Suprapubic skin (tissue), 4 donors: ENCODE measurements at places on chromosomes 3 and 15. TPM values are rescaled to one million over a fixed set of nuclear protein-coding genes. Genes with fewer than 3 reads are reported as not detected.

The CPNE9 gene
- total RNA-seq: 3.4 TPM

The CCR8 gene
- total RNA-seq: not detected

The HEXA gene
- total RNA-seq: 55.0 TPM

The SRGAP3 gene
- 21.8 TPM for total RNA-seq

The SMCO1 gene
- total RNA-seq: not detected

- H3K4me1 ChIP-seq: peaks cover 8% of the 10 kb centered on the region
- H3K27ac ChIP-seq: no peak overlapping the region
- no peaks in the 10 kb centered on the region for H3K27me3 ChIP-seq
- H3K36me3 ChIP-seq: no peaks in the 10 kb centered on the region
- H3K4me3 ChIP-seq: no peak overlapping the region
- DNase-seq: no peak
Measured at GRCh38 chr3:112047264-112047663, 12.7 kb downstream of the TMPRSS7 start.

DNA sequence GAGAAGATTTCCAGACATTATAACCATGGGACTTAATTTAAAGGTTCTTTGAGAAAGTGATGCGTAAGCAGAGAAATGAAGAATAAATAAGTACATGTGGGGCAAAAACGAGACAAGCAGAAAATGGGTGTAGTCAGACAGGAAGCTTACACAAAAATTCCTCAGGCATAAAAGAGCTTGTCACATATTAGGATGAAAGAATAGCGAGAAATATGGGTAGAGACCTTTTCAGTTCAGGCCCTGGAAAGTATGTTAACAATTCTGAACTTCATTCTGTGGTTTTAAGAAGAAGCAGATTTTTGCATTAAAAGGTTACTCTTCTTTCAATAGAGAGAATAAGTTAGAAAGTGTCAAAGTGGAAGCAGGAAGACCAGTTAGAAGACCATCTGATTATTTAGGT is 352.4 kb downstream of the ROBO1 start:
- H3K36me3 ChIP-seq: no peaks in the 10 kb centered on the region
- no peak overlapping the region for H3K27ac ChIP-seq
- no peak for DNase-seq
- H3K4me1 ChIP-seq: peaks cover 5% of the 10 kb centered on the region

- no peak overlapping the region for H3K4me3 ChIP-seq
- H3K36me3 ChIP-seq: no peaks in the 10 kb centered on the region
- DNase-seq: no peak
Measured at GRCh38 chr3:189724356-189724755, 93.2 kb downstream of the TP63 start.

DNA sequence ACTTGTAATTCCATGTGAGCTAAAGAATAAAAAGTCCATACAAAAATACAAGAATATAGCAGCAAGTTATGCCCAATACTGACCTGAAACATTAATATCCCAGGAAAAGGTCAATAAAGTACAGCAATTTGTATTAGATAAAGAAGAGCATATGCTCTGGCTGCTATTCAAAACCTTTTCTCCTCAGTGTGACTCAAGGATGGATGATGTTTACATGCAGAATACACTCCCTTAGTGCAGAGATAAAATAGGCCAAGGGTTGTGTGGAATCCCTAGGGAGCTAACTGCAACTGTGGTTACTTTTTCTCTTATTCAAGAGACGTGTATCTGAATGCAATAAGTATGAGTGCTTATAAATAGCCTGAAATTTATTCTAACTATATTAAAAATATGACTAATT is 78.7 kb downstream of the SLC9A9 start:
- H3K4me1 ChIP-seq: peaks cover 3% of the 10 kb centered on the region
- no peaks in the 10 kb centered on the region for H3K27me3 ChIP-seq
- H3K27ac ChIP-seq: no peak overlapping the region
- DNase-seq: no peak
- no peak overlapping the region for H3K4me3 ChIP-seq
